ENCODE measurements at places on chromosomes 6 and 20.

GRCh38 chr20:39222101-39222500 is 260.0 kb downstream of the DHX35 start:
- DNase-seq: no peak

DNA sequence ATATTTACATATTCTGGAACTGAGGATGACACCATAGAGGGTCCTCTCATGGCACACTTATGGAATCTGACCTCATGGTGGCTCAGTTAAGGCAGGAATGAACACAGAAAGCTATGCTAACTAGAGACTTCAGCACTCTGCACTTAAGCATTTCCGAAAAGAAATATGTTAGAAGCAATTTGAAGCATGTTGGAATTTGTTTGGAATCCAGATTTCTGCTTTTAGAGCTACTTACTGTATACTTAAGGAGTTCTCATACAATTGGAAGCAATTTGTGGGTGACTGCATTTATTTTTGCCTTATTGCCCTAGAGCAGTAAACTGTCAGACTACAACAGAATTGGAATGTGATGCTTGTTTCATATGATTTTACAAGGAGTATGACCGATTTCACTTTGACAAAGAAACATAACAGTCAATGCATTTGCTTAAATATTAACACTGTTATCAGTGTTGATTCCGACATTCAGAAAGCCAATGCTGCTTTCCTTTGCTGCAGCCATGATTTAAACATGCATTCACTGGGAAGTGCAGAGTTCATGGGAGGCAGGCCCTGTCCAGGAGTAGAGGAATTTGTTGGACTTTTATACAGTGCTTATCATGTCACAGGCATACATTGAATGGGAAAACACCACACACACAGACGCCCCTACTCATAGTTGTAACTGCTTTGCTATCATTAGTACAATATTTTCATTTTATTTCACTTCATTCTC is 244.4 kb downstream of the SAMD5 start:
- DNase-seq: no peak

DNA sequence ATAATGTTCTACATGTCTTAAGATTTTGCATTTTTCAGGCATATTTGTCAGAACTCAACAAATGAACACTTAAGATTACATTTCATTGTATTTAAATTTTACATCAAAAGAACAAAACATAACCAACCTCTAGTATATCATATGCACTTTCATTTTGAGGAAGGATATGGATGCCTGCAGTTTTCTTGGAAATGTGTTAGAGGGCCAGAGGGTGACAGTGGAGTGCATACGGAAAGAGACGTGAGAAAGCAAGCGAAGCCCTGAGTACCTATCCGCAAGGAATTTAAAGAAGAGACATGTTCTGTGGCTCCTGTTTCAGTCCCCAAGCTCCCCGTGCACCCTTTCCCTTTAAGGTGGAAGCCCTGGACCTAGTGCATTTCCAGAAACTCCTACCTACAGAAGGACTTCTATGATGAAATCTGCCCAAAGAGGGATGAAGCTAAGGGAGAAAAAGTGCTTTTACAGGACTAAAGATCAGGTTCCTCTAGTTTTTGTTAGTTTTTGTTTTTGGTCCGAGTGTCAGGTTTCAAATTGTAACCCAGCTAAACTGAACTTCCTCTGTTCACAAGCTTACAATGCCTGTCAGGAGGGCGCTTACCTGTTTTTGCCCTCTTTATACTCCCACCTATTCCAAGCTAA is 38.8 kb downstream of the EZR start:
- DNase-seq: no peak

DNA sequence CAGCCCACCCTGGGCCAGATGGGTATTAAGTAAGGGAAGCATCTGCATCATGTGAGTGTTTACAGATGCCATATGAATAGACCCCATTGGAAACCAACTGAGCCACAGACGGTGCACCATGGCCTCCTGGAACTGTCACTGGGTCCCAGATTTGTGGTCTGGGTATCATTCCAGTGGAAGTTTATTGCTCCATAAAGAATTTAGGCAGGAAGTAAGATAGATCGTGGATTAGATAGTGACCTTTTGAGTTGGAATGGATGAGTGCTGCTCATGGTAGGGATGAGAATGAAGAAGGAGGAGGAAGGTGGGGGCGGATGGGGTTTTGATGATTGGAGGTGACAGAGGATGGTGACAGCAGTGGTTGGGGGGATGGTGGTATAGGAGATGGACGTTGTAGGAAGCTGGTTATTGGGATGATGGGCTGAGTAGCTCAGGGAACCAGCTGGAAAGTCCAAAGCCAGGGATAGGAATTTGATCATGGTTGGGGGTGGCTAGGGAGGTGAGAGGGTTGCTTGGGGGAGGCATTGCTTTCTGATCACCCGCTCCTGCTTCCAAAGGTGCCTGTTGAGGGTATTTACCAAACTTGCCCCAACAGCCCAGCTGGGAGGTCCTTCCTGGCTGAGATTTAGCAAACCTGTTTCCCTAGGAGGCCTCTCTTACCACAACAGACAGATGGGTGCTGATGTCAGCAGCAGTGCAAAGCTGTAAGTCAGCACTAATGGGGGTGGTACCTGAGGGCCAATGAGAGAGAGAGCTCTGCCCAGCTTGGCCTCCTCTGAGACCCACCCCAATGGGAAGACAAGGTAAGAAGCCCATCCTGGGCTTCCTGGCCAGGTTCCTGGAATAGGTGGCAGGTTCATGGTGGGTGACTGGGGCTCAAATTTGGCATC is 78.0 kb downstream of the VEGFA start:
- no peak for DNase-seq

DNA sequence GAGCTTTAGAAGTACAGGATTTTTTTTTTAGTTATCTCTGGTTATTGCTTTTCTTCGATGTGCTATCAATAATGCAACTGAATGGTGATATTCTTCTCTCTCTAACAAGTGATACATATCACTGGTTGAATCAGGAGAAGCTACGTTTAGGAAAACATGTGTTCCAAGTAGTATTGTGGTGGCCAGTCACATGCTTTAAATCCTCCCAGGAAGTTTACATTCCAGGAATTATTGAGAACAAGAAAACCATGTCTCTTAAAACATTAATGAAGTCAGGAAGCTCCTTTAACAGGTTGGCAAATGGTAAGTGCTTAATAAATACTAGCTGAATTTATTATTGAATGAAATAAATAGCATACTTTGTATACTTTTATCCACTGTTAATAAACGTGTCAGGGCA is 371.1 kb downstream of the BCKDHB start:
- DNase-seq: no peak

DNA sequence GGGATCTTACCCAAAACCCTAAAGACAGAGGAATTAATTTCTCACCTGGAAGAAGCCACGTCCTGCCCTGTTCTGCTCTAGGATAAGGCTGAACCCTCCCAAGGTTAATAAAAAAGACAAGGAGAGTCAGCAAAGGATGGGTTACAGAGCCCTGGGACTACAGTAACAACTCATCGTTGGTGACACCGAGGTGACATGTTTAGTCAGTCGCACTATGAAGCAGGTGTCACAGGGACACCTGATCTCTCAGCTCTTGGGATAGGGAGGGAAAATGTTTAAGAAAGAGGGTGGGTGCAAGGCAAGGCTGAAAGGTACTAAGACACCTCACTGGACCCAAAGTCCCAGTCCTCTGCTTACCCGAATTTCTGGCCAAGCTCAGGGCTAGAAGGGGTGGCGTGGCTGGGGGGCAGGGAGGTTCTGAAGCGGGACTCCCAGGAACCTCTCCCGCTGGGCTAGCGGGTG is 562 bp downstream of the MOCS1 start:
- DNase-seq: no peak

GRCh38 chr20:51116765-51117686 is 94.1 kb upstream of the KCNG1 start:
- no peak for DNase-seq

DNA sequence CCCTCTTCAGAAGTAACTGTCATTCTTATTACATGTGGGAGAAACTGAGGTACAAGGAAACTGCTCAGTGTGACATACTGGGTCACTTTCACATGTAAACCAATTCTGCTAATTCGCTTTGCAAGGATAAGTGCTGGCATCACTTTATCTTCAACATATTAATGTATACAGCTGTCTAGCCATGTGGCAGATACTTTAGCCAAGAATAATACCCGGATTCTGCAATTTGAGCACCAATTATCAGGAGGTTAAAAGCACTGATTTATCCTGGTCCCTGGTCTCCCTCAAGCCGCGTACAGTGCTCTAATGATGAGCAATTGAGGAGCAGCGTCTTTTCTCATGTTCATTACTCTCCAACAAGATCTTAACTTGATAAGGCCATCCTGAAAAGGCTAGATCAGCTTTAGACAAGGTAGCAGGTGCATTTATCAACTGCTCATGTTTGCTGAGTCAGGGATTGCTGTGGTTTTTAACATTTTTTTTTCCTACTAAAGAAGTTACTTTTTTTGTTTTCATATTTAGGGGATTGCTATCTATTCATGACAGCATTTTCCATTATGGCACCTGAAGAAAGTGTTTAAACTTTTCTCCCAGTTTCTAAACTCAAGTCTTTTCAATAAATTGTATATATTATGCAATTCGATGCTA is 1066.3 kb upstream of the MAP3K7 start:
- DNase-seq: no peak

DNA sequence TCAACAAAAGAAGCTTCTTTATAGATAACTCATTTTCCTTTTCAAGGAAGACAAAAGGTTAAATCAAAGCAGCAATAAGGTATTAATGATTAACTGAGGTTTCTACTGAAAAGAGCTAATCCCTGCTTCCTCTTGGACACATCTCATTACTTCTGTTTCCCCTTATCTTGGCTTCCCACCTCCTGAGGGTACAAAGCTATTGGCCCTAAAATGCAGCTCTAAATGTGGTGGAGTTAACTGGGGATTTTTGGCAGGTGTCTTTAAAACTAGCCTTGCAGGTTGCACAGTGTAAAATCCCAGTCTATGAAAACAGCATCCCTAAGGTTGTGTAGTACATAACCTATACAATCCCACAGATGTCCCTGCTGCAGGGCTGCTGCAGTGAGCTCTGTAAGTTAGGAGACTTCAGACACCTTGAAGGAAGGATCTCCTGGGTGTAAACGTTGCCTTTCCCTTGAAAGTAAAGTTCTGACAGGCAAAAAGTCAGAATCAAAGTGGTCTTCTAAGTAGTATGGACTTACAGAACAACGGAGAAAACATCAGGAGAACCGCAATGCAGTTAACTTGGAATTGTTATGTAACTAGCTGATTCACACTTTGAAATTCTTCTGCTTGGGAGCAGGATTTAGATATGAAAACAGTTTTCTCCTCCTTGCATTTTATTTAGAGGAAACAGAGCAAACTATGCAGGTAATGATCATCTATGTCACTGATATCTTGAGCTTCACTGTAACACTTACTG is 71.7 kb upstream of the TRAF3IP2 start:
- DNase-seq: no peak

DNA sequence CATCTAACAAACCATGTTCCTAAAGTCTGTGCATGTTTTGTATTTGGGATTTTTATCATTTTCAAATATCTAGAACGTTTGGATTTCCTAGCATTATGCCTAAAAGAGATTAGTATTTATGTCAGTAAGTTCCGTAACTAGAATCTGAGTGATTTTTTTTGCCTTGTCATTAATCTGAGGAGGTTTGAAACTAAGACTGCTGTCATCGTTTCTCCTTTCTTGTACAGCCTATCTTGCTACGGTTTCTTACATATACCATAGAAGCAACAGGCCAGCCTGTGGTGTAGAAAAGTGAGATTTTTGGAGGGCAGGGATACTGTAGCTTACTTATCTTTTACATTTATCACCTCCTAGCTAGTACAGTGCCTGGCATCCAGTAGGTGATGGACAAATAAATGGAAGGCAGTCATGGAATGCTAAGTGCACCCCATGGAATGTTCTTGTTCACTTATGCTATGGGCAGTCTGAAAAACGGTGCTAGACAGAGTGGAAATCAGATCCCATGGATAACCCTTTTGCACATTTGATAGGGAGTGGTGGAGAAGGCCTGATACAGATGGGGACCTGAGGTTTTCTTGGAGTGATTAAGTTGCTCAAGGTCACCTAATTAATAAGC is 93.9 kb downstream of the ARID1B start:
- DNase-seq: no peak

GRCh38 chr20:48824830-48825565 is 2.8 kb downstream of the PREX1 start:
- DNase-seq: no peak

DNA sequence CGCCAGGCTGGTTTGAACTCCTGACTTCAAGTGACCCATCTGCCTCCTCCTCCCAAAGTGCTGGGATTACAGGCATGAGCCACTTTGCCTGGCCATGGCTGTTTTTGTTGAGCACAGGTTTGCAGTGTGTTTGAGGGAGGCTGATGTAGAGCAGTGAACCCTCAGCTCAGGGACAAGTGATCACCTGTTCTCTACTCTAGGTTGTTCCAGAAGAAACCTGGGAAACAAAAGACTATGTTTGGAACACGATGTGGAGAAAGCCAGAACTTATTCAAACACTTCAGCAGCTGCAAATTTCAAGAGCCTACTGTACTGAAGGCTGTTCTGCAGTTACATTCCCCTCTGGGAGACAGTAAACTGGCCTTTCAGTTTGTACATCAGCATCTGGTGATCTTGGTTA is 4.7 kb downstream of the TULP1 start:
- DNase-seq: no peak

GRCh38 chr6:39344821-39345280 is 22.3 kb upstream of the KCNK16 start:
- DNase-seq: no peak

Data from stimulated activated CD4-positive, alpha-beta T cell treated with anti-CD3 and anti-CD28 coated beads, Interleukin-15, amount 100 ng/mL, for 1 hour (primary cell).